A549 (cell line): ENCODE measurements at places on chromosomes 5 and 9. TPM values are rescaled to one million over a fixed set of nuclear protein-coding genes. Genes with fewer than 3 reads are reported as not detected.

DNA sequence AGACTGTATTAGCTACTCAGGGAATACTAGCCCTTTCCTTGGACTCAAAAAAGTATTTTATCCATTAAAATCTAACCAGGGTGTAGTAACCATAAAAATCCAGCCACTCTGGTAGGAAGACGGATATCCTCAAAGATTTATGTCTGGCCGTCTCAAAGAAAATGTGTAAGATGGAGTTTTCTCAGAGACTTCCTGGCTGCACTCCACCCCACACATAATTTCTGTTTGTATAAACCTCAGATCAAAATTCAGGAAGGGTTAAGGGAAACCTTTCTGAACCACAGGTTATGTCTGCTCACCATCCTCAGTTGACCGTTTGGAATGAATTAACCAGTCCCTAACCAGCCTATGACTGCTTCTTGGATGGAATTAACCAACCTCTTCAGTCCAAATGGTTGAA lies 13.8 kb upstream of the SMIM23 start:
- no peak for DNase-seq

GRCh38 chr9:127885508-127886281 lies 8.2 kb upstream of the AK1 start:
- no peak for DNase-seq

DNA sequence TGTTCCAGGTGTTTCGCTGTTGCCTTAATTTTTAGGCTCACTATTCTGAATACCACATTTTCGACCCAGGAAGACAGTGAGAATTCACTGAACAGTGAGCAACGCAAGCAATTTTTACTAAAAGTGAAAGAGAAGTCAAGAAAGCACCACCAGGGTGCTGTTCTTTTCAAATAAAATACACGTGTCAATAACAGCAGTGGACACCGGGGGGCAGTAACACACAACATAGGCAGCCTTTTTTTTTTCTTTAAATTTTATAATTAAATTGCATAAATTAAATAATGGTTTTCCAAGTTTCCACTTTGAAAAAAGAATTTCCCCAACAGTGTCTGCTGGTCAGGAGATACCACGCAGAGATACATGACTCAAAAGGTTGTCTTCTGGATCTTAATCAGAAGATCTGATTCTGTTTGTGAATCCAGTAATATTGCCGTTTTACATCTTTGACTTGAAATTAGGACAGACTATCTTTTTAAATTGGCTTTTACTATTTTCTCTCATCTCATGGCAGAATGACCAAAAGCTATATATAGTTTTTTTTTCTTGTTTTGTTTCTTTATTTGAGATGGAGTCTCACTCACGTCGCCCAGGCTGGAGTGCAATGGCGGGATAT lies 47.1 kb upstream of the SH3GL2 start:
- peak; percentile 38 for DNase-seq

AP3S1 gene
- polyA plus RNA-seq: 75.7 to 82.3 TPM (median 75.7 TPM) in 3 replicates

ZNF366 gene
- not detected in 3 replicates for polyA plus RNA-seq

DNA sequence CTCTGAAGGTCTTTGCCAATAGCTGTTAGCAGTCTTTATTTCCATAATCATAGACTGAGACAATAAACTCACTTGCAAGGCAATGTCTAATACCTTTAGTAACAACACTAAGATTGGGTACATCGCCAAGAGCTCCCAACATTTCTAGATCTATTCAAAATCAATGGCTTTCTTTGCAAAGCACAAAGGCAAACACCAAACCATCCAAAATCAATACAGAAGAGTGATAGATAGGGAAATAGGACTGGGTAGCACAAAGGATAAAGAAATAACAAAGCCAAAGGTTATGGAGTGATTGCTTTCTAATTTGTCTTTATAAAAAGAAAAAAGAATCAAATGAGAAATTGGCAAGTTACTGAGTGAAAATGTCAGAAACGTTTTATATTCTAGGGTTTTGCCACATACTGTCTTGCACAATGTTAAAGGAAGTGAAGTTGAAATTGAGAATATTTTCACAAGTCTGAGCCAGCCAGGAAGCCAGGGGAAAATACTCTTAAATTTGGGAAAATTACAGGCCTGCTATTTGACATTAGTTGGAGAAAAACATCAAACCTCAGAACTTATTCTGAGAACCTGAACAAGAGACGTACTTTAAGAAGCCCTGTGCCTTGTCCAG lies 53.3 kb upstream of the LHFPL2 start:
- no peak for DNase-seq

DNA sequence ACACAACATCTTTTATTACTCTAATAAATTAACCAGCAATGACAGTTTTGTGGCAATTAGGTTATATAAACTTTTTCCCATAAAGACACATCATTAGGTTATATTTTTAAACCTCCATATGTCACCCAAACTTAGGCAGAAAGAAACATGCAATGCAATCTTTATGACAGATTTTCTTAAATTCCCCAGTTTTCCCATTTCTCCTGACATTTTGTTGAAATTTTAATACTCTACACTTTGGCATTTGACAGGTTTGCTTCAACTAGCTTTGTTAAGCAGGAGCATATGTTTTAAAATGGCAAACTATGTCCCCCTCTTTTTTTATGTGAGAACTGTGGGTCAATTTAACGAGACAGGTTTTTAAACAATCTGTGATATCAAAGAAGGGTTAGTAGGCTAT lies 155.5 kb downstream of the GABRB2 start:
- no peak for DNase-seq

DNA sequence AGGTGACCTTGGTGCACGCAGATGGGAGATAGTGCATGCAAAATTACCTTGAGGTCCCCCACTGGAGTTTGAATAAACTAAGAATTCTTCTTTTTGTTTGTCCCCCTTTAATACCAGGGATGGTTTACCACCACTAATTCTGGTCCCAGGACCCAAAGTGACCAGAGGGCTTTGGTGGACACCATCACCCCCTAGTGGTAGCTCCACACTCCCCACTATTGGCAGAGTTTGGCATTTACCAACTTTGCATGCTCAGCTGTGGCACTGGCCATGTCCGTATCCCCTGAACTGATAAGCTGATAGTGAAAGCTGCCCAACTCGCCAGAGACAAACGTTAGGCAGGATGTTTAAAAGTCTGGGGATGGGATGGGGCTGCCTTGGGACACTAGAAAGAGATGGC lies 3.3 kb downstream of the ASTN2 start:
- peak; percentile 51 for DNase-seq

- DNase-seq: no peak
These were observed 15.4 kb downstream of the IARS1 start for GRCh38 chr9:92278110-92278509.

GRCh38 chr5:39198127-39198526 lies 21.2 kb downstream of the FYB1 start:
- peak; percentile 84 for DNase-seq

MTX3 gene
- polyA plus RNA-seq: 7.4 to 8.1 TPM (median 8.0 TPM) in 3 replicates

SHISAL2B gene
- not detected in 3 replicates for polyA plus RNA-seq

- DNase-seq: no peak
These were observed 1004.1 kb upstream of the EDIL3 start for GRCh38 chr5:85388770-85389169.

DNA sequence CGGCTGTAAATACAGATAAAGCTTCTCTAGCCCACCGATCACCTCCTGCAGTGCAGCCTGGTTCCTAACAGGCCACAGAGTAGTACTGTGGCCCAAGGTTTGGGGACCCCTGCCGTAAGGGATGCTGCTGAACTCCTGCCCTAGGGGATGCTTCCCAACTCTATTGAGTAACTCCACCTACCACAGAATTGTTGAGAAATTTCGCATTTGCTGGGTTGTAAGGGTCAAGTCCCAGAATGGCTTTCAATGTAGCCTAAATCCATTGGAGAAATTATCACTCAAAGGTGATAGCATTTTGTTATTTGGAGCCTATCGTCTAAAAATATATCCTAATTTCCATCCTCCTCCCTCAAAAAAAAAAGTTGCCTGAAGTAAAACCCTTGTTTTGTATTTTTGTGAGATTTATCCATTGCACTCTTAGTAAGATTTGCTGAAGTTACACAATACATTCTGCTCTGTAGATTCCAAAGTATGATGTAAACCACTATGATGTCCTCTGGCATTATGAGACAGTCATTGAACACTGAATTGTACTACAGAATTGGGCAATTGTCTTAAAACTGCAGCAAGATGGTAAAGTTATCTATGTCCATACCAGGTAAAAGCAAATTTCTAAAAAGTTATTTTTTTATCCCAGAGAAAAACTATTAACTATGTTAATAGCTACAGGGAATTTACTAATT lies 14.0 kb downstream of the ACTBL2 start:
- DNase-seq: no peak
